Nephron progenitor cell (in vitro differentiated cells): ENCODE measurements at places on chromosomes 6 and 20.

DNA sequence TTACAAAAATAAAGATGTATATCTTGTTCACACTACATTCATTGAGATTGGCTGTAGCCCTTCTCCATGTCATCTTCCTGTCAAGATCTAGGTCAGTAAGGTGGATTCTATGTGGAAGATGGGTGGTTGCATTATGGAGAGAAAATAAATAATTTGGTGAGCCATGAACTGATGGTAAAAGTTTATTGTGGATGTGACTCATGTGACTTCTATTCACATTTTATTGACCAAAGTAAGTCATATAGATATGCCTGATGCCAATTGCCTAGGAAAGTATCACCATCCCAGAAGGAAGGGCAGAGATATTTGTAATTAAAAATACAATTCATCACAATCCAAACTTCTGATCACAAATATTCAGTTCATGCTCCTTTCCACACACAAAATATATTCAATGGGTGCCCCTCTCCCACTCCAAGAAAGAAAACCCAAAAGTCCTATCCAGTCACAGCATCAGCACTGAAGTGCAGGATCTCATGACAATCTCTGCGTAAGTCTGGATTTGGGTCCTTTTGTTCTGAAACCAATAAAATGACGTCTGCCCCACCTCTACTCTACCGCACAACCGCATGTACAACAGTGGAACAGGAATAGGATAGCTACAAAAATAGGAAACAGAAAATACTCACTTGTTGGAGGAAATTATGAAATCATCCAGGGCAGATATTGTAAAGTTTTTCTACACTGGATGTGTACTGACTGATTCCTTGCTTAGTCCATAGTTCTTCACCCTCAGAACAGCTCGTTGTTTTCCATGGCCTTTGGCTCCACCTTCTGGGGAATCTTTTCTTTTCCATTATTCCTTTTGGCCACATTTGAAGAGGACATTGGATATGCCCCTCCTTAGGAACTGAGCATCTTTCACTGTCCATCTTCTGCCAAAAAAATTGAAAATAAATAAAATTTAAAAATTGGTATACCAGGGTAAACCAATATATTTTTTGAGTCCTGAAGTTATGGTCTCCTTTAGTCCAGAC is 16.1 kb upstream of the SLC17A3 start:
- DNase-seq: peak; percentile 34

GRCh38 chr6:3768502-3768901 is 17.0 kb upstream of the PXDC1 start:
- DNase-seq: no peak

- no peak for DNase-seq
Measured at GRCh38 chr20:35929301-35929700, 25.0 kb downstream of the SCAND1 start.

DNA sequence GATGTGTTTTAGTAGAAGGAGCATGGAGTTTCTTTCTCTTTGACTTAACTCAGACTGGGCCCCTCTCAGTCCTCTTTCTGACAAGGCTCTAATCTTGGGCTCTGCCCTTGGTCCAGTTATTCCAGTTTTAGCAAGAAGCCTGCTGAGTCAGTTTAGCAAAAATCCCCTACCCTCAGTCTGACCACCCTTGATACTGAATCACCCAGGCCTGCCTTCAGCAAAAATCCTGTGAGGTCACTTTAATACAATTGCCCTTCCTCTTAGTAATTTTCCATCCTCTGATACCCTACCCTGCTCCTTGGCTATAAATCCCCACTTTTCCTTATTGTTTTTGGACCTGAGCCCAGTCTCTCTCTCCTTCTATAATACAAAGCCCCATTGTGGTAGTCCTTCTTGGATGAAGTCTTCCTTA is 326.7 kb upstream of the NOX3 start:
- no peak for DNase-seq

- DNase-seq: peak; percentile 34
Measured at GRCh38 chr6:161273274-161273751, 548 bp downstream of the AGPAT4 start.

- DNase-seq: no peak
Measured at GRCh38 chr6:93453956-93454355, 34.6 kb upstream of the EPHA7 start.

DNA sequence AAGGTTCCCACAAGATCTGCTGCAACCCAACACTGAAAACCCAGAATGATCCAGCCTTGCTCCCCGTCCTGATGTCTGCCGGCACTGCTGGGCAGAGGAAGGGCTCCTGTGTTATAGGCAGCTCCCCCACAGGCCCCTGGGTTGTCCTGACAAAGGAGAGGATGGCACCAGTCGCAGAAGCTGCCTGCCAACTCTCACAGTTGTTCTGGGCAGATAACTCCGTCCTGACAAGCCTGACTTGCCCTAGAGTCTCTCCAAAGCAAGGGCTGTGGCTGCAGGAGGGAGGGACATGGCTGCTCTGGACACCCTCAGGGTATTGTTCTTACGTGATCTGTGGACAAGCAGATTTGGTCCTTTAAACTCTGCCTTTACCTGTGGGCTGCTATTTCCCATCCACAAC is 243.8 kb downstream of the CDH26 start:
- no peak for DNase-seq

DNA sequence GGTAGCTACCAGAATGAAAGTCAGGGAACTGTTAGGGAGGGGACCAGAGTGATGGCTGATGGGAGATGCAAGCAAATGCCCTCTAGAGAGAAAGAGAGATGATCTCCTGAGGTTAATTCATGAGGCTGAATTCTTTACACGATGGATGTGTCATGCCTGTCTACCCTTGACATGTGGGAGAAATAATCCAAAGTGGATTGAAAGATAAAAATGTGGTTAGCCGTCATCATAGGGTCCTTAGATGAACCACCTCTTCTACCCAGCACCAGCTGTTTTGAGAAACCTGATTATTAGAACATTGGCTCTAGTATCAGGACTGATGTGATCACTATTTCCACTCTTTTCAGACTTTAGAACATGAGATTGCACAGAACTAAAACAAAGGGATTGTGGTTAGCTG is 53.6 kb downstream of the SOBP start:
- no peak for DNase-seq

- DNase-seq: no peak
Measured at GRCh38 chr6:150634176-150634963, 34.7 kb downstream of the PLEKHG1 start.

GRCh38 chr6:80339421-80339820 is 232.9 kb downstream of the BCKDHB start:
- DNase-seq: no peak

DNA sequence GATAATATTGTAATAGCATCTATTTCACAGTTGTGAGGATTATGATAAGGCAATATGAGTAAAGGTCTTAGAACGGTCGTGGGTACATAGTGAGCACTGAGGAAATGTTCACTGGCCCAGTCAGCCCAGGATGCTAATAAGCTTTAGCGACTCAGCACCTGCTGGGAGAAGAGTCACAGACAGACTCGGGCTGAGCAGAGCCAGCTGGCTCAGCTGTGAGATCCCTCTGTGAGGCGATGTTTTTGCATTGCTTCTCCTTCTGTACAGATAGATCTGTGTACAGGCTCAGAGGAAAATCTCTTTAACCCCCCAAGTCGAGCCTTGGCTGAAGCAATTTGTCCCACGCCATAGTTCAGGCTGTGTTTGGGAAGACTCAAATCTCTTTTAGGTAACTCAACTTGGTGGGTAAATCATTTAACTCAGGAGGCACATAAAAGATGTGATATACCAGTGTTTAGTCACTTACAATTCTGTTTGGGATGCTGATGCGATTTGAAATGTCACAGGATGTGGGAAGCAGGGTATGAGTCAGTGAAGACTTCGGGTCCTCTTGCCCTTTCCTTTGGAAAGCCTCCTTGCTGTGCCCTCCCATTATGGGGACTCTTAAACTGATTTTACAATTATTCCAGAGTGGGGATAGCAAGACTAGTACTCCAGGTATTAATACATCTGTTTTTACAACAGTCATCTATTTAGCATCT is 53.1 kb downstream of the PHACTR1 start:
- DNase-seq: no peak

- no peak for DNase-seq
Measured at GRCh38 chr6:23349521-23350147, 776.4 kb upstream of the NRSN1 start.

DNA sequence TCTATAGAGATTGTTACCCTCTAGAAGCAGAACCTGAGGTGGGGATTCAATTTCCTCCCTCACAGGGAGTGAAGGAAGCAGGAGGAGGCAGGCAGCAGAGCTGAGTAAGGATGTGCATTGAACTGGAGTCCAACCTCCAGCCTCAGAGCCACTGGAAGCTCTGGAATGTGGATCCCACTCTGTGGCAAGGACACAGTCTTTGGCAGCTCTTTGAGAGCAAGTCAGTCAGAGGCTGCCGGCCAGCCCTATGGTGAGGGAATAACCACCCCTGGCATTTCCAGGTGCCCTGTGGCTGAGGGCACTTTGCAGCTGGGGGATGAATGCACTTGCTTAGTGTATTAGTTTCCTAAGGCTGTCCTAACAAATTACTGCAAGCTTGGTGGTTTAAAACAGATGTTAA is 37.2 kb downstream of the EBF4 start:
- no peak for DNase-seq

DNA sequence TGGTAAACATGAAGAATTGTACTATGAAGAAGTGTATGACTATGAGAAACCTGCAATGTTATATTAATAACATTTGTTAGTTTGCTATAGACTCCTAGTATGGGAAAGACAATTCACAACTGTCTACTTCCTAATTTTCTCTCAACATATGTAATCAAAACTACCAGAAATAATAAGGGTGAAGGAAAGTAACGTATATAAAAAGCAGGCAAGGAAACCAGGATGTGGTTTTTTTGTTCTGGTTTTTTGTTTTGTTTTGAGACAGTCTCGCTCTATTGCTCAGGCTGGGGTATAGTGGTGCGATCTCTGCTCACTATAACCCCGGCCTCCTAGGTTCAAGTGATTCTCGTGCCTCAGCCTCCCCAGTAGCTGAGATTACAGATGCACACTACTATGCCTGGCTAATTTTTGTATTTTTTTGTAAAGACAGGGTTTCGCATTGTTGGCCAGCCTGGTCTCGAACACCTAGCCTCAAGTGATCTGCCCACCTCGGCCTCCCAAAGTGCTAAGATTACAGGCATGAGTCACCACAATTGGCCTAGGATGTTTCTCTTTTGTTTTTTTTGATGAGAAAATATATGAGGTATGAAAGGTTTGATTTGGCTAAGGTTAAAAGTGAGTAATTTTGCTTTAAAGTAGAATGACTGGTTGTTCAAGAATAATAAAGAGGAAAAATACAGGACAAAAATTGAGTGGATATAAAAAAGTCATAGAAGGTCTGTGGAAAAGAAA is 83.1 kb downstream of the PTCHD4 start:
- DNase-seq: no peak

GRCh38 chr6:84332139-84333034 is 104.9 kb upstream of the CEP162 start:
- DNase-seq: no peak

DNA sequence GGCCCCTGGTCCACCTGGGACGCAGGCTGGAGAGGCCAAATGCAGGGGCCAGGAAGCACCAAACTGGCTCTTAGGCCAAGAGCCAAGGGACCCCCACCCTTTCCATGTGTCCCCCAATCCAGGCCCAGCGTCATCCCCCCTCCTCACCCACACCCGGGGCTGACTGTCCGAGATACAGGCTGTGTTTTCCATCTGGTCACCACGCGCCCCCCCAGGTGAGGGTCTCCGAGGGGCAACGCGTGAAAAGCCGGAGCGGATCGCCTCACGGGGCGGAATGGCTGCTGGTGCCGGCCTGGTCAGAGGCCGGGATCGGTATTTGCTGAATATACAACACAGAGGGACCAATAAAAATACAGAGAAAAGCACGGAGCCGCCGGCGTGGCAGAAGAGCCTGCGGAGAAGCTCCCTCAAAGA is 5.2 kb upstream of the ABHD16B start:
- DNase-seq: peak; percentile 48

- DNase-seq: no peak
Measured at GRCh38 chr6:120675886-120676285, 658.4 kb downstream of the TBC1D32 start.

GRCh38 chr6:124670801-124671200 is 291.4 kb upstream of the RNF217 start:
- DNase-seq: no peak

- DNase-seq: no peak
Measured at GRCh38 chr6:71387179-71387578, 98.6 kb downstream of the OGFRL1 start.

GRCh38 chr20:59835057-59835447 is 98.4 kb downstream of the SYCP2 start:
- no peak for DNase-seq

- DNase-seq: no peak
Measured at GRCh38 chr6:4021854-4022695, 56.9 kb downstream of the FAM217A start.

GRCh38 chr6:13488896-13489237 is 1.5 kb upstream of the GFOD1 start:
- no peak for DNase-seq

DNA sequence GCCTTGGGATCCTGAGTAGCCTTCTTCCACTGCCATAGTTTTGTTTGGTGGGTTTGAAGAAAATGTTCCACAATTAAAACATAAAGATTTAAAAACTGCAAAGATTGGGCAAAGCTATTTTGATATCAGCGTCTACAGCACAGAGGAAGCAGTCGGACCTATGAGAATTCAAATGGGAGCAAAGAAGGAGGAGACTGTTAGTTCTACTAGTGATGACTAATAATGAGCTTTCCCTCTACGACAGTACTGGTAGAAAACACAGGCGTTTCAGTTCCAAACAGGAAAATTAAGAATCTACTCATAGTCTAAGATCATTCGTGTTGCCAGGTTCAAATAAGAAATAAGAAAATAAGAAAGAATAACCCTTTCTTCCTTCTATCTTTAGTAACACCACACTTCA is 121.2 kb downstream of the INSM1 start:
- no peak for DNase-seq

DNA sequence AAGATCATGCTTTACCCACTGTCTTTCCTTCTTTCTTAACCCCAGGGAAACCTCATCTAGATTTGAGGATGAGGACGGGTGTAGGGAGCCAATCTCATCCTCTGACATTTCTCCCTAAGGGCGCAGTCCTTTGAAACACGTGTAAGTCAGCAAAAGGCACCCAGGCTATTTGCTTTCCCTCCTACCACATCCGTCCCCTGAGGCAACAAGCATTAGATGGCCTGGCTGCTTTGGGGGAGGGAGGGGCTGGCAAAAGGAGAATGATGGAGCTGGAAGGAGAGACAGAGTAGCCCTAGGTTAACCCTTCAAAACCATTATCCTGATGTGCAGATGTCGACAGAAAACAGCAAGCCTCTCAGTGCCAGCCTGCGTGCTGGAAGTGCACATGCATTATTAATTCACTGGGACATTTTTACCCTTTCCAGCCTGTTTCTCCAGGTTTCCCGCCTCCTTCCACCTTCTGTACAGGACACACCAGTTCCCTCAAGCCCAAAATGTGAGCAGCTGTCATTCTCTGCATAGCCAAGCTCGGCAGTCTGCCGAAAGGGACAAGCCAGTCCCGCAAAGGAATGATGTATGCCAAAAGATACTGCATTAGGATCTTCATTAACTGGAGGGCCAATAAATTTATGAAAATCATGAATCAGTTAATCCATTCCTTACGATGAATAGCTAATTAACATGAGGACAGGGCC is 547.2 kb downstream of the CD83 start:
- no peak for DNase-seq

GRCh38 chr6:39884696-39885095 is 49.6 kb downstream of the MOCS1 start:
- no peak for DNase-seq
